Fibroblast of skin of scalp (primary cell): ENCODE measurements at places on chromosomes 3 and 15.

- DNase-seq: no peak
These were observed 46.3 kb downstream of the SENP7 start for GRCh38 chr3:101466465-101467309.

DNA sequence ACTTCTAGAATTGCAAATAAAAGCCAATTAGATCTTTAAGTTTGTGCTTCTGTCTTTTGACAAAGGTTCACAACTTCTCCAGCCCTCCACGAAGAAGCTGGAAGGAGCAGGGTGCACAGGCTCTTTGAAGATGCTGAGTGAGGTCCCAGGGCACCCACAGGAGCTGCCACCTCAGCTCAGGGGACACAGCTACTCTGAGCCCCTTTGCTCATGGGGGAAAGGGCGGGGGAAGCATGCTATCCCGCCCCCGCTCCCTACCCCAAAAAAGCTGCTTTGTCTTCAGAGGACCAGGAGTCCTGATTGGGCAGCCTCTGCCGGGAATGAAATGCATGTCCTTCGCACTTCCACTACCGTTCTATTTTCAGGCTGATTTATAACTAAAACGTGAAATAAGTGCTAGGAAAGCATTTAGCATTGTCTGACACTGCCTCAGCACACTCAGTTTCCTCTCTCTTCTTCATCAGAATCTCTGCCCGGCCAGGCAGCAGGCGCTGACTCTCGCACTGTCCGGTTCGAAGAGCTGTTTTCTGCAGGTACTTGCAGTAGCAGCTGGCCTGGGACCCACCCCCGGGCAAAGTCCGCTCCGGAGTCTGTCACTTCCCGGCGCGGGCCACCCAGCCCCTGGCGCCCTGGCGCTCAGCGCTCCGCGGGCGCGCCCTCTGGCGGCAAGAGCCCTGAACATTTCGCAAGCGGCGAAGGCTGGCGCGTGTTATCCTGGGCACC, 45.5 kb upstream of the KLHL25 start:
- DNase-seq: peak; percentile 63

GRCh38 chr3:196634224-196634623, 5.3 kb upstream of the NRROS start:
- no peak for DNase-seq

GRCh38 chr15:79897380-79897678, 515 bp upstream of the MTHFS start:
- DNase-seq: no peak

- peak; percentile 18 for DNase-seq
These were observed 183.3 kb downstream of the WDR76 start for GRCh38 chr15:44010089-44010488.

- no peak for DNase-seq
These were observed 180.2 kb upstream of the CBLB start for GRCh38 chr3:106048946-106049481.

- DNase-seq: peak; percentile 72
These were observed 1.6 kb downstream of the TSC22D2 start for GRCh38 chr3:150409512-150410310.

GRCh38 chr15:33985287-33985686, 17.0 kb downstream of the CHRM5 start:
- DNase-seq: peak; percentile 94

DNA sequence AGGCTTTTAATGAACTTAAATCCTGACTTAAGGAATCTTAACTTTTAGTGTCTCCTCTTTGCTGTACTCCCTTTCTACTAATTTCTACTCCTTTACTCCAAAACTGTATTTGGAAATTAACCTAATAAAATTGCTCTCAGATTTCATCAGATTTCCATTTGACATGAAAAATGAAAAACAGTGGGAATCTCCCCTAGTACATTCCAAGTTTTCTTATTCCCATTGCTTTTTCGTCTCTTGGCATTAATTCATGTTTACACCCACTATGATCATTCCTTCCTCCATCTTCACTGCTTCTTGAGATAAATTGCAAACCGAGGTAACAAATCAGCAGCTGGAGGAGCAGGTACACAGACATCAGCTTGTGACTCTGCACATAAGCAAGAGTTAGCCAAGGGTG, 208.7 kb downstream of the VGLL3 start:
- DNase-seq: peak; percentile 89

GRCh38 chr15:40471808-40472150, 995 bp downstream of the CHST14 start:
- peak; percentile 8 for DNase-seq

DNA sequence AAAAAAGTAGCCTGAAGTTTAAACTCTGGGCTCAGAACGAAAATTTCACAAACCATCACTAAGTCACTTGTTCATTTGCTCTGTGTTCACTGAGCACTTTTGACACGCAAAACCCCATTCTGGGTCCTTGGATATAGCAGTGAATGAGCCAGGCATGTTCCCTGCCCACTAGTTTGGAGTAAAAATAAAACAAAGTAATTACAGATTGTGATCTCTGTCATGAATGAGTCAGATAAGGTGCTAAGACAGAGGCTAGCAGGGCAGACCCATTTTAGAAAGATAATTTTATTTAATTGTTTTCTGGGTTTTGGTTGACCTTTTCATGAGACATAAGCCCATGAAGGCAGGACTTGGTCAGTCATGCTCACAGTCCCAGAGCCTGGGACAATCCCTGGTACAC, 84.1 kb upstream of the ARHGEF3 start:
- no peak for DNase-seq

GRCh38 chr15:75693501-75694240, 19.0 kb downstream of the CSPG4 start:
- peak; percentile 80 for DNase-seq

- no peak for DNase-seq
These were observed 196.6 kb upstream of the IL12A start for GRCh38 chr3:159792070-159792469.

DNA sequence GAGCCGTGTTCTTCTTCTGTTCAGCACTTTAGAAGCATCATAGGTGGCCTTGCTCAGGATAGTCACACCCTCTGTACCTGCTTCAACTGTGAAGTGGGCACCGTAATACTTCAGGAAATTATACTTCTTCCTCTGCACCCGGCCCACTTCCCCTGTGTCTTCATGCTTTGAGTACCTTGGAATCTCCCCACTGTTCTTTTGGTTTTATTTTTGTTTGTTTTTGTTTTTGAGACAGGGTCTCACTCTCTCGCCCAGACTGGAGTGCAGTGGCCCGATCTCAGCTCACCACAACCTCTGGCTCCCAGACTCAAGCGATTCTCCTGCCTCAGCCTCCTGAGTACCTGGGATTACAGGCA, 1.7 kb downstream of the P2RY14 start:
- DNase-seq: no peak

DNA sequence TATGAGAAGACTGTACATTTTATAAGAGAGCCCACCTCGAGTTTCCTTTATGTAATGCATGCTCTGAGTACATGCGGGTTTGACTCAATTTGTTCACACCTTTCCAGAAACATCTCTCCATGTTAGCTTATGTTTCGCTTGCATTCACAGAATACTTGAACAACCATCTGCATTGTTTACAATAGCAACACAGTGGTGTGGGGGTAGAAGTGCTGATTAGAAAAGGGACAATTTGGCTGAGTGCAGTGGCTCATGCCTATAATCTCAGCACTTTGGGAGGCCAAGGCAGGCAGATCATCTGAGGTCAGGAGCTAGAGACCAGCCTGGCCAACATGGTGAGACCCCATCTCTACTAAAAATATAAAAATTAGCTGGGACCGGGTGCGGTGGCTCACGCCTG, 60.9 kb downstream of the NCEH1 start:
- no peak for DNase-seq

GRCh38 chr3:27632431-27633223, 89.5 kb downstream of the EOMES start:
- DNase-seq: peak; percentile 56

- DNase-seq: peak; percentile 26
These were observed 48.7 kb downstream of the NMNAT3 start for GRCh38 chr3:139629033-139629432.

GRCh38 chr3:67377299-67377698, 277.1 kb downstream of the SUCLG2 start:
- peak; percentile 7 for DNase-seq

DNA sequence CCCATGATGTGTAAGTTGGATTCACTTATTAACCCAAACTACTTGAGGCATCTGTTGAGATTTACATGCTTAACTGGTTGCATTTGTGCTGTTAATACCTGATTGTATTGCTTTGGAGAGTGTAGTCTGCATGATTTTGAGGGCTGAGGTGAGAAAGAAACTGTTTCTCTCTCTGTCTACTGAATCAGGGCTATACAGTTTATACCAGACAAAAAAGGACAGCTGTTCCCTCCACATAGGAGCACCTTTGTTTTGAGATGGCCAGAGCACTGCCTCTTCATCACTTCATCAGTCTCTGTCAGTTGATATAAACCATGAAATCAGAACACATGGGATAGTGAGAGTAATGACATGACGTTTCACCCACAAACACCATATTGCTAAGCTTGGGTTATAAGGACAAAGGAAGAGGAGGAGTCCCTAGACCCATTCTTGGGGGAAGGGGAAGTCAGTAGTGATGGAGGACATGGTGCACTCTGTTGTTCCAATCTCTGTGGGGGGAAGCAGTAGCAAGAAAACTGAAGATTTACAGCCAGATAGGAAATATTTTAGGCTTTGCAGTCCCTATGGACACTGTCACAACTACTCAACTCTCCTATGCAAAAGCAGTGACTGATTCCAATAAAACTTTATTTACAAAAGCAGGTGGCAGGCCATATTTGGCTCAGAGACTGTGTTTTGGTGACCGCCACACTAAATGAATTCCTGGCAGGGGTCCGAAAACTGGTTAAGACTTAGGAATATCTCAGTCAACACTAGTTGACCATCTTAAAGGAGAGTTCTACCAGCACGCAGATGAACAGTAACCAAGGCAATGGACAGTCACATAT, 123.9 kb upstream of the NR2E3 start:
- no peak for DNase-seq
